ENCODE measurements at places on chromosomes 12 and 14.

DNA sequence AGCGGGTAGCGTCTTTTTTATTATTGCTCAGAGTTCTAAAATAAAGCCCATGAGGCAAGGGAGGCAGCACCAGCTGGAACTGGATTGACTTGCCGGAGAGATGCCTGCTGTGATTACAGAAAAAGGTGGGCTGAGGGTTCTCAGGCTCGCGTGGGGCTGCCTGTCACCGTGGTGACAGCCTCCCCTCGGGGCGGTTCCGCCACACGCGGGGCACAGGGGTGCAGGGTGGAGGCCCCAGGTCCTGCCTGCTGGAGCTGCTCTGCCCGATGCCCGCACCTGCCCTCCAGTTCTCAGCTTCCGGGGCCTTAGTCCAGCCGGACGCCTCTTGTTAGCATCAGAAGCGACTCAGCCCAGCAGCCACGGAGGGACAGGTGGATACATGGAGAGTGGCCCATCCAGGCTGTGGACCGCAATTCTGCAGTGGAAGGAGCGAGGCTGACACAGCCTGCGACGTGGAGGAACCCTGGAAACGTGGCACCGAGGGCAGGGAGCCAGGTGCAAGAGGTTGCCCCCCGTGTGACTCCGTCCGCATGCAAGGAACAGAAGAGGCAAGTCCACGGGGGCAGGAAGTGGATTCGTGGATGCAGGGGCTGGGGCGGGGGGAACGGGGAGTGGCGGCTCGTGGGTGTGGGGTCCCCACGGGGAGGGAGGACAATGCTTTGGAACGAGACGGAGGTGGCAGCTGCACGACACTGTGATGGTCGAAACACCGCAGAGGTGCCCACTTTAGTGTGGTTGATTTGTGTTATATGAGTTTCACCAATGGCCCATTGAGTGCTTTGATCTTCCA lies 79.5 kb downstream of the GALNT9 start:
- DNase-seq: no peak

GRCh38 chr12:91968076-91968776 lies 177.4 kb downstream of the BTG1 start:
- DNase-seq: no peak

GRCh38 chr14:86712176-86712575 lies 1182.2 kb downstream of the FLRT2 start:
- peak; percentile 16 for DNase-seq

GRCh38 chr12:31536672-31537071 lies 54.3 kb downstream of the DENND5B start:
- DNase-seq: no peak

DNA sequence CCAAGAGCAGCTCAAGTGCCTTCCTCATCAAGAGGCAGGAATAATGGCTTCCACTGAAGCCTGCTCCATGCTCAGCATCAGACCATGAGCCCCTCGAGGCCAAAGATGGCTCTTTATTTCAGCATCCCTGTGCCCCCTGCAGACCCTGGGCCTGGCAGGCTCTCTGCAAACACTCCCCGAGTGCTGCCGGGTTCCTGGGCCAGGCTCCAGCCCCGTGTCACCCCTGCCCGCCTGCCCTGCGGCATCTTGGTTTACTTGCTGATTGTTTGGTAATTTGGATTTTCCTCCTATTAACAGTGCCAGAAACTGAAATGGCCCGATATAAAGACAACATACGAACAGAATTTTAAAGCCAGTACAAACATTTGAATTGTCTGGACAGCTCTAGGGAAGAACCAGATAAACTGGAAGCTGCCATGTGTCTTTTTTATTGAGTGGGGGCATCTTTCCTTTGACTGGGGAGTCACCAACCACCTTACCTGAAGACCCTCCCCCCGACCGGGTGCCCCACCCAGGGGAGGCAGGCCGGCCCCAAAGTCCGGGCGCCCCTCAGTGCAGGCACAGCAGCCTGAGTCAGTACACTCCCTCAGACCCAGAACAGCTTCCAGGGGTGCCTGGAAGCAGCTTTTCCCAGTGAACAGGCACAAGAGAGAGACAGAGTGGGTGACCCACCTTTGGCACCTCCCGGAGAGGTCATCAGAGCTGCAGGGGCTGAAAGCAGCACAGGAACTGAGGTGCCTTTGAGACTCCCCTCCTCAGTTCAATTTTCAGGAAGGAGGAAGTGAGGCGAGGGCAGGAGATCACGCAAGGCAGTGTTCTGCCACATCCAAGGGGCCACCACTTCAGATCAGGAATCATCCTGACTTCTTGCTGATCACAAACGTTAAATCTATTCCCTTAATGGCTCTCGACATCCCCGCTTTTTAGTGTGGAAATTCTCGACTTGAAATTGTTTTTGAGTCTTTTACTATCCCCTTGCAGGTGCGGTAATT lies 30.6 kb downstream of the ITPK1 start:
- no peak for DNase-seq
